ENCODE measurements at places on chromosomes 11 and 22.

- no peak for DNase-seq
Observed at GRCh38 chr11:120714438-120714837, 202.9 kb downstream of the GRIK4 start.

DNA sequence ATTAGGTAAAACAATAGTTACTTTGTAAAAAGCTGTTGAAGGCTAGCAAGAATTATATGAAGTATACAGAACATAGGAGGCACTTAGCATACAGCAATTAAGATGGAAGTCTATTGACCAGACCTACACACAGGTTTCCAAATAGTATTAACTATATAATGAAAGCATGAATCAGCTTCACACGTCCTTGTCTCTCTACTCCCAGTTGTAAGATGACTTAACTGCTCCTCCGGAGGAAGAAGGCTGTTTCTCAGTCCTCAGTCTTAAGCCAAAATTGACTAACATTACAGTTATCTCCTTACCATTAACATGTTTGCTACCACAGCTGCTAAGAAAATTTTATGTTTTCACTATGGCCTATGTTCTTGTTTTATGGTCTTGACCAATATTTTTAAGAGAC is 24.7 kb downstream of the SIK3 start:
- no peak for DNase-seq

GRCh38 chr11:85829172-85829571 is 18.2 kb upstream of the SYTL2 start:
- no peak for DNase-seq

- DNase-seq, result peak; percentile 32
Observed at GRCh38 chr11:62394825-62395538, 23.9 kb upstream of the SCGB1A1 start.

GRCh38 chr11:41237382-41237781 is 222.1 kb downstream of the LRRC4C start:
- DNase-seq, result no peak

GRCh38 chr11:92199991-92200390 is 24.6 kb upstream of the FAT3 start:
- DNase-seq, result no peak

GRCh38 chr11:78555592-78555991 is 19.1 kb downstream of the NARS2 start:
- DNase-seq, result no peak

DNA sequence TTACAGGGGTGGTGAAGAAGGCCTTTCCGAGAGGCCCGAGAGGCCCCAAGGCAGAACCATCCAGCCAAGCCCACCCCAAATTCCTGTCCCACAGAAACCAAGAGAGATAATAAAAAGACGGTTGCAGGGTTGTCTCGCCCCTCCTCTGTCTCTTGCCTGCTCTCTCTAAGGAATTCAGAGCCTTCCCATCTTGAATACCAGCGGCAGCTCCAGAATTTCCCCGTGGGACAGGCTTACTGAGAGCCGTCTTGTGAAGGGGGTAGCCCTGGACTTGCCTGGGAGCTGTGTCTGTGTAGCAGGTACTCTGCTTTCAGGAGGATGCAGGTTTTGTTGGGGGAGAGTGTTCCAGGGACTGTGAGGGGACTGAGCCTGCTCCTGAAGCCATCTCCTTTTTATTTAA is 9.6 kb upstream of the EIF3D start:
- no peak for DNase-seq

DNA sequence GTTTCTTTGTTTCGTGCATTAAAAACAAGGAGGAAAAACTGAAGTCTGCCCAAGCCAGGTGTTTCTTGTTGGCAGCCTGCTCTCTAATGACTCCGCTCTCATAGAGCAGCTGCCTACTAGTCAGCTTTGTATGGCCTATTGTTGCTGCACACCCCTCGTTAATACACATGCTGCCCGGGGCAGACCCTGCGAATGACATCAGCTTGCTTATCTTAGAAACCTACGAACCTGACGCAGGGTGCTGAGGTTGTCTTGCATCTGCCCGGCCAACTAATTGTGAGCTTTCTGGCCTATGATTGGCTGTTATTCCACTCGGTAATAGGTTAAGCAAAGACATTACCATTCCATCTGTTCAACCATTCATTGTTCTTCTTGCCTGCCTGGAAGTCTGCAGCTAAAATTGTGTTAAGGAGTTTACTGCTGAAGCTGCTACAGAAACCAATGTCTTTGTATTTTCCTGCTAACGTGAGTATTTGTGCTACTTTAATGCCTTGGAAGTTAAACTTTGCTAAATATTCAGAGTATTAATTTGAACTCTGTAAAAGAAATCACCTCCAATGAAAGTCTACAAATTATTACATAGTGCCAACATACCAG is 37.5 kb downstream of the ZC3H12C start:
- peak; percentile 95 for DNase-seq

DNA sequence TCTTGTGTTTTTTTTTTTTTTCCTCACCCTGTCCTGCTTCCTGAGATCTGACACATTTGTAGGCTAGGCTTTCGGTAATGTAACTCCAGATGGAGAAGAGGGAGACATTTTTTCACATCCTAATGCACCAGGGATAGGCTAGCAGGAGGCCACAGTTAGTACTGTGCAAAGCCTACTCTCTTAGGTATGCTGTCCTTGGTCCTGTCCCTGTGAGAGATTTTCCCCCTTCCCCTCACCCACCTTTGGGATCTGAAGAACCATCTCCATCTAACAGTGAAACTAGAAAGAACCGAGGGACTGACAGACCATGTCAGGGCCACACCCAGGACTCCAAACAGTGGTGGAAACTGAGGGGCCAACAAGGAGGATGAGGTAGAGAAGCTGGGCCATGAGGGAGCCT is 29.2 kb downstream of the ADAMTS8 start:
- no peak for DNase-seq

GRCh38 chr11:113998574-113998973 is 23.7 kb downstream of the HTR3A start:
- no peak for DNase-seq

- no peak for DNase-seq
Observed at GRCh38 chr22:28989035-28989464, 72.6 kb downstream of the C22orf31 start.

- no peak for DNase-seq
Observed at GRCh38 chr11:24375931-24376330, 120.9 kb upstream of the LUZP2 start.

DNA sequence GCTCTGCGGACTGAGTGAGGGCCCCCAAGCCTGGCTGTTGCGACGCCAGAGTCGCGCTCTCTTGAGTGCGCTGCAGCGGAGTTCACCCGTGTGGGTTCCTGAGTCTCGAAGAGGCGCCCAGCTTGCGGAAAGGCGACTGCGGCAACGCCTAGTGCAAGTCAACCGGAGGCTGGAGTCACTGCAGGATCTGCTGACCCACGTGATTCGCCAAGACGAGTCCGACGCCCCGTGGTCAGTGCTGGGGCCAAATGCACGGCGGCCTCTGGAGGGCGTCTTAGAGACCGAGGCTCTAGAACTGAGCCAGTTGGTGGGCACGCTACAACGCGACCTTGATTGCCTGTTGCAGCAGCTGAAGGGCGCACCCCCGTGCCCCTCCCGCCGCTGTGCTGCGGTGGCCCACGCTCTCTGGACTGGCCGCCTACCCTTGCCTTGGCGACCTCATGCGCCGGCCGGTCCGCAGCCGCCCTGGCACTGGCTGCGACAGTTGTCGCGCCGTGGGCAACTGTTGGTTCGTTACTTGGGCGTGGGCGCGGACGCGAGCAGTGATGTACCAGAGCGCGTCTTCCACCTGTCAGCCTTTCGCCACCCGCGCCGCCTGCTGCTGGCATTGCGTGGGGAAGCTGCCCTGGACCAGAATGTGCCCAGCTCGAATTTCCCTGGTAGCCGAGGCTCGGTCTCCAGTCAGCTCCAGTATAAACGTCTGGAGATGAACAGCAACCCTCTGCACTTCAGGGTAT is 32.6 kb downstream of the RRP8 start:
- no peak for DNase-seq

DNA sequence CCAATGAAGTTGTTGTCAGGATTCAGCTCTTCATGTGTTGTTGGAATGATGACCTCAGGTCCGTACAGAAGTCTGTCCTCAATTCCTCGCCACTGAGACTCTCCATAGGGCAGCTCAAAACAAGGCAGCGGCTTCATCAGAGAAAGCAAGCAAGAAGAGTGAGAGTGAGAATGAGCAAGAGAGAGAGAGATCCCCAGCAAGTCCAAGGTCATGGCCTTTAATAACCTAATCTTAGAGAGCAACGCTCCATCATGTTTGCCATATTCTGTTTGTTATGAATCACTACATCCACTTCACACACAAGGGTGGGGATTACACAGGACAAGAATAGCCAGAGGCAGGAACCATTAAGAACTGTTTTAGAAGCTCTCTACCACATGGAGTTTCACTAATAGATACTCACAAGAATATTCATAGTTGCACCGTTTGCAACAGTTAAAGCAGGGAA is 23.3 kb upstream of the MMP7 start:
- DNase-seq, result no peak

GRCh38 chr11:19735157-19735908 is 22.7 kb downstream of the NAV2 start:
- DNase-seq, result no peak

DNA sequence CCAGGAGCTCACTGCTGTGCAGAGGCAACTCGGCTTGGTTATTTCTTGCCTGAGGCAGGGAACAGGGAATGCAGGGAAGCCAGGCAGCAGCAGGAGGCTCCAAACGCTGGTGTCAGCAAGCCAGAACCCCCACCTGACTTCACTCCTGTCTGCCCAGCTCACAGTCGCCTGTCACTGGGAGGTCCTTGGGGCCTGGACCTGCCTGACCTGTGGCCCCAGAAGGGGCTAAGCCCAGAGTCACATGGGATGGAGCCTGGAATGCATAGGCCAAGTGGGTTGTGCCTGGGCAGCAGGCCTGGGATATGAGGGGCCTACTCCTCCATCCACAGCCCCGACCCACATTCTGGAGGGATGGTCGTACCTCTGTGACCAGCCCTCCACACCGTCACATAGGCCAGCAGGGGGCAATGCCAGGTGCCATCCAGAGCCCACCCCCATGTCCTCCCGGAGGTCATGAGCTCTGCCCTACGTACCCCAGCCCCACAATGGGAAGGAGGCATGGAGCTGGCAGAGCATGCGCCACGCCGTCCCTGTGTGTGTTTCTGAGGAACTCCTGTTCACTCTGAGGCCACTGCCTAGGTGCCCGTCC is 5.2 kb downstream of the RASSF7 start:
- DNase-seq, result no peak

DNA sequence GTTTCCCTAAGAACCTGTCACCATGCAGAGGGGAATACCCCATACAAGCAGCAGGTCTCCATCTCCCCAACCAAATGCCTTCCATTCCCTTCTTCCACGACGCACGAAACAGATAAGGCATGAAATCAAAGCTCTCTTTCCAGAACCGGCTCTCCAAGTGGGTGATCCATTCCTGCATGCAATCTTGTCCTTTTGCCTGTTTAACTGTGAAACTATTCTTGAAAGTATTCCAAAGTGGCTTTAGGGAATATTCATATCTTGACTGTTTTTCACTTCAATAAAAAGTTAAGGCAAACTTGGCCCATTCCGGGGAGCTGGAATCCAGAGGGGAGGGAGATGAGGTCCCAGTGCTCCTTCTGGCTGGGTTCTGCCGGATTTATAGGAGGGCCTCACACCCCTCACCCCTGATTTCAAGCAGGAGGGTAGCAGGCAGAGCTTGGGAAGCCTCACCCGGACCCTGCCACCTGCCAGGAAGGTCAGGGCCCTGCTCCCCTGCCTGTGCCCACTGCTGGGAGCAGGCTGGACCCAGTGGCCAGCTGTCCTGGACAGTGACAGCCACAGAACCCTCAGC is 60.9 kb downstream of the SCGB1A1 start:
- no peak for DNase-seq

DNA sequence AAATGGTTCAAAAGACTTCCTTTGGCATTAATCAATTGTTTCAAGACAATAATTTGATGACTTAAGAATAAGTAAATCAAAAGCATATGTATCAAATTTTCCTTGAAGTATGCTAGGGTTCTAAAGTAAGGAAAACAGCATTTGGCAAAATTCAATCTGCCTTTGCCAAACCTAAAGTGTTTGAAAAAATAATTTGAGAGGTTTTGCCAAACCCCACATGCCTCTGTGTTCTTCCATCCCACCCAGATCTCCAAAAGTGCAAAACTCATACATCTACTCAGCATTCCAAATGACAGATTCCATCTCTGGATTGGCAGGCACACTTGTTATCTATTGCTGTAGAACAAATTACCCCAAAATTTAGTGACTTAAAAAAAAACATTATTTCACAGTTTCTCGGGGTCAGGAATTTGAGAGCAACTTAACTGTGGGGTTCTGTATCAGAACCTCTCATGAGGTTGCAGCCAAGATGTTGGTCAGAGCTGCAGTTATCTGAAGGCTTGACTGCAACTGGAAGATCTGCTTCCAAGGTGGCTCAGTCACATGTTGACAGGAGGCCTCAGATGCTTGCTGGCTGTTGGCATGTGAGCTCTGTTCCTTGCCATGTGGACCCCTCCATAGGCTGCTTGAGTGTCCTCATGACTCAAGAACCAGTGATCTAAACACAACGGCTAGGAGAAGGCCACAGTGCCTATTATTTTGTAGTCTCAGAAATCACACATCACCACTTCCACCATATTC is 100.6 kb upstream of the ARHGAP42 start:
- DNase-seq, result no peak

DNA sequence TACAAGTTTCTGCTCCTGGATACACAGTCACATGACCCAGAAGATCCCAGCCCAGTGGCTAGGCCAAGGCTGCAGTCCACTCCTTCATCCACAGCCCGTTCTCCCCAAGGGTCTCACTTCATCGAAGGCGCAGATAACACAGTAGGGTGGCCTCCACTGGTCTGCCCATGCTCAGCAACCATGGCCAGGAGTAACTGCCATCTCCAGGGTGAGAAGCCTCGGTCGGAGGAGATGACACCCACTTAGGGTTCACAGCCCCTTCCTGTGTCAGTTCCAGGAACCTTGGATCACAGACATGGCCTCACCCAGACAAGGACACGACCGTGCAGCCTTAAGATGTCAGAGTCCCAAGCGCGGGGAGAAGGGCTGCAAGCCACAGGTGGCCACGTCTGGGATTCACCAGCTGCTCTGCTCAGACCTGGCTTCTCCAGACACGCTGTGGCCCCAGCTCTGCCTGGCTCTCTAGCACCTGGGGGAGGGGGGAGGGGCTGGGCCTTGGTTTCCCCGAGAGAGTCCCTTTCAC is 2.6 kb downstream of the BET1L start:
- no peak for DNase-seq

DNA sequence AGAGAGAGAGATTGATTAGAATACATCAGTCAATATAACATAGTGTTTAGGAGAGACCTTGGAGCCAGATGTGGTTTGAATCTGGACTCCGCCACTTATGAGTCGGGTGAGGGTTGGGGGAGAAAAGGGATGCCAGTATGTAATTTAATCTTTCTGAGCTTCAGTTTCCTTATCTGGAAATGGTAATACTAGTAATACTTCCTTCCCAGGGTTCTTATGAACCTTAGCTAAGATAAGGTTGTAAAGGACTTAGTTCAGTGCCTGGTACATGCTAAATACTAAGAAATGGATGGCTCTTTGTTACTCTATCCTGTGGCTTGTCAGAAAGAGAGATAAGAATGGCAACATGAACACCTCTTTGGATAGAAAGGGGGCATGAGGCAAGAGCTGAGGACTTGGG is 226.1 kb upstream of the NARS2 start:
- DNase-seq, result no peak
